T-cell (primary cell): ENCODE measurements at places on chromosomes 7 and 10. TPM values are rescaled to one million over a fixed set of nuclear protein-coding genes. Genes with fewer than 3 reads are reported as not detected.

- DNase-seq = no peak
Measured at GRCh38 chr10:104199567-104199966, 32.6 kb downstream of the CFAP43 start.

DNA sequence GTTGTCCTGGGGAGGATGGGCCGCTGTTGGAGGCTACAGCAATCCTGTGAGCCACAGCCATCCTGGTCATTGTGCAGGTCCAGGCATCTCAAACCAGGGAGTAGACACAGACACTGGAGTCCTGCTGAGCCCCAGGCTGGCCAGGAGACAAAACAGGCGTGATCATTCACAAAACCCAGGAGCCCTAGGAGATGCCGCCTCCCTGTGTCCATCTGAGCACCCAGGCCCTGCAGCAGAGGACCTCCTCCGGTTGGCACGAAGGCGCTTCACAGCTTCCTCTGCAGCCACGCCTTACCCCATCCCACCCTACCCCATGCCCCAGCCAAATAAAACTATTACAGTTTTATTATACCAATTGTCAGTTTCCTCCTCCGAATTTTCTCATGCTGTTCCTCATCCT, 183.6 kb downstream of the PLXNA4 start:
- no peak for DNase-seq

RET gene
- total RNA-seq = 0.25 TPM

GRCh38 chr7:158403013-158403821, 184.4 kb downstream of the PTPRN2 start:
- DNase-seq = no peak

- DNase-seq = no peak
Measured at GRCh38 chr7:82156168-82156567, 287.4 kb downstream of the CACNA2D1 start.

- no peak for DNase-seq
Measured at GRCh38 chr7:130127821-130128317, 57.5 kb downstream of the KLHDC10 start.

DNA sequence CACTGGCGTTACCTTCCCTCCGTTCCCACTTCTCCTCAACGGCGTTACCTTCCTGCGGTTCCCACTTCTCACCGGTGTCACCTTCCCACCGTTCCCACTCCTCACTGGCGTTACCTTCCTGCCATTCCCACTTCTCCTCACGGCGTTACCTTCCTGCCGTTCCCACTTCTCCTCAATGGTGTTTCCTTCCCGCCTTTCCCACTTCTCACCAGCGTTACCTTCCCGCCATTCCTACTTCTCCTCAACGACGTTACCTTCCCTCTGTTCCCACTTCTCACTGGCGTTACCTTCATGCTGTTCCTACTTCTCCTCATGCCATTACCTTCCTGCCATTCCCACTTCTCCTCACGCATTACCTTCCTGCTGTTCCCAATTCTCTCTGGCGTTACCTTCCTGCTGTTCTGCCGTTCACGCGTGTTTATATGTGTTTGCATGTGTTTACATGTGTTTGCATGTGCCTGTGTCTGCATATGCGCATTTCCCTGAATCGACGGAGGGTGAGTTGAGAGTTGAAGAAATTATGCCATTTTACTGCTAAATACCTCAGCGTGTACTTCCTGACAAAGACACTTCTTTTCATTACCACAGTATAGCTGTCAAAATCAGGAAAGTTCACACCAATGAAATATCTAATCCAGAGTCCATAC, 23.2 kb upstream of the CFAP46 start:
- no peak for DNase-seq

- DNase-seq = no peak
Measured at GRCh38 chr10:54282012-54282411, 519.0 kb downstream of the PCDH15 start.

GRCh38 chr7:121000081-121000983, 11.8 kb downstream of the CPED1 start:
- DNase-seq = no peak

DNA sequence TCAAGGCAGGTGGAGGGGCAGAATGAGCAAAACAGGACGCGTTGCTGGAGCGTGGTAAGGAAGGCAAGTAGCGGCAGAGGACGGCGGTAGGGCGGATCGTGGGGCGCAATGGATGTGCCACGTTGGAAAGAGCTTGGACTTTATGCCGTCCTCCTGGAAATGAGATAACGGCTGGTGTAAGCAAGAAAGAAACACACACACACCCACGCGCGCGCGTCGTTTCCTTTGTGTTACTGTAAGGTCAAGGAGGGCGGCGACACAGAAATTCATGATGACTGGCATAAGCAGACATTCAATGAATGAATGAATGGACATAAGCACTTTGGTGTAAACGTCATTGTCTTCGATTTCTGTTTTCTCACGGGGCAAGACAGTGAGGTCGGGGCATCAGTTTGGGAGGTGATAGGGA, 683 bp upstream of the ENTPD7 start:
- DNase-seq = no peak
